ENCODE measurements at places on chromosomes 13 and 19.

GRCh38 chr19:7460562-7460966 is 28.3 kb downstream of the PEX11G start:
- no peak for DNase-seq

- DNase-seq: no peak
Measured at GRCh38 chr13:104782741-104783140, 1716.5 kb upstream of the SLC10A2 start.

GRCh38 chr19:33064458-33064791 is 263 bp downstream of the RHPN2 start:
- DNase-seq: no peak

DNA sequence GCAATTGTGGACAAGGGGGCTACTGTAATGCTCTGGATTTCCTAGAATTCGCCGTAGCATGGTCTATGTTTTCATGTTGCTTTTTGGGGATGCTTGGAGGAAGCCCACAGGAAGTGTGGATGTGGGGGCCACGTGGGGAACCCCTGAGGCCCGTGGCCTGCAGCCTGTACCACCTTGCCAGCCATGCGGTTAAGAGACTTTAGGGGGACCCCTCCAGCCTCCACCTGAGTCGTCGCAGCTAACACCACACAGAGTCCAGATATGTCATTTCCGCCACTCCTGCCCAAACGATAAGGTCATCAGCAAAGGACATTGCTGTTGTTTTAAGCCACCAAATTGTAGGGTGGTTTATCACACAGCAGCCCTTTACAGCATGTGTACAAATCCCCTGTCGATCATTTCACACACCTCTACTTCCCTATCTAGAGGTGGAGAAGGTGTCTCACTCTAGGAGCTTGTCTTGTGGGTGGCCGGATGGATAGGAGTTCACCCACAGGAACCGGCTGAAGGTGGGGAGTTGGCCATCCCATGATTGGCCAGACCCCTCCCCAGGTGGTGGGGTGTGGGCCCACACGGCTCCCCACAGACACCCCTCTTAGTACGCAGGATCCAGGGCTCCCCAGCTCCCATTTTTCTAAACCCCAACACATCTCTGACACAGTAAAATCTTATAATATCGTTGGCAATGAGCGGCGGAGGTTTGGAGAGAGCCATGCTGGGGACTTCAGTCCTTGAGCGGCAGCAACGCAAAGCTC is 226.7 kb downstream of the TEX29 start:
- no peak for DNase-seq

DNA sequence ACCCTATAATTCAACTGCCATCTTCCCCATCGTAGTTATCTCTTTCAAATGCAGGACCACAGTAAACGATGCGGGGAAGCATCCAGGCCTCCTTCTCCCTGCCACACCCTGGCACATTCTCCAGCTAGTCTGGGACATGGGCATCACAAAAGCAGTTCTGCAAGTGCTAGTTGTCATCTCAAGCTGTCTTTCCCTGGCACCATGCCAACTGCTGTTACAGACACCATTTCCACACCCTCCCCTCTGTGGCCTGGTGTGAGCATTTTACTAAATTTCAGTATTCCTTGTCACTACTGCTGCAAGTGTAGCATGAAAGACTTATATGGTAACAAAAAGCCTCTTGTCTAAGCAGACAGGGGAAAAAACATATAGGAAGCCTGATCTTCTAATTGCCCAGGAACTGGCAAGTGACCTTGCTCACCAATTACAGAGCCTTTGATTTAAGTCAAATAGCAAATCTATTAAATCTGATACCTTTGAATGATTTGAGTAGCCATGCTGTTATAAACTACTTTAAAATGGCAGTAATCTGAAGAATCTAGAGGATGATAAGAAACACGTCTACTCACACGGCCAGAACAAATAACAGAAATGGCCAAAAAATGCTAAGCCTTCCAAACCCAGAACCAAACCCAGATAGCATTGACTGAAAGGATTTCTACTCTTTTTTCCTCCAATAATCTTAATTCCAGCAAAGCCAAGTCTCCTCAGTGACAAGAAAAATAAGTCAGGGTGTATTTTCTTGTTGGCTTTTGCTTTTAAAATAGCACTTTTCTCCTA is 179.0 kb downstream of the NUFIP1 start:
- no peak for DNase-seq

GRCh38 chr13:23861310-23861709 is 27.9 kb downstream of the MIPEP start:
- no peak for DNase-seq

DNA sequence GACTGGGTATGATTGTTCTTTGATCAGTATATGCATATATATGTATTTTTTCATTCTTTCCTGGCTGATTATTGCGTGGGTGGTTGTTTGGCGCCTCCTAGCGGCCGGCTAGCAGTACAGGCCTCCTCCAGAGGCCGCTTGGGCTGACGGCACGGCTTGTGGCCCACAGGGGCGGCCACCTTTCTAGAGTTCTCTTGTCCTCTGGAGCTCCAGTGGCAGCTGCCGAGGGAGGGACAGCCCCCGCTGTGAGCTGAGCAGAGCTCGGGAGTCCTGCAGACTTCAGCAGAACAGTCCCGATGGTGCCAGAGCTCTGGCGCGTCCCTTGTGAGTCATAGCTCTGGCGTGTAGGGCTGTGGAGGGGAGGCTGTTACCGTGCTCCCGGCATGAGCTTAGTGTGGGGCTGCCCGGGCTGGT is 22.5 kb upstream of the ZNF429 start:
- DNase-seq: peak; percentile 67

- no peak for DNase-seq
Measured at GRCh38 chr13:111919849-111920248, 147.1 kb upstream of the SOX1 start.

- DNase-seq: no peak
Measured at GRCh38 chr19:5081443-5082161, 112.7 kb downstream of the KDM4B start.

DNA sequence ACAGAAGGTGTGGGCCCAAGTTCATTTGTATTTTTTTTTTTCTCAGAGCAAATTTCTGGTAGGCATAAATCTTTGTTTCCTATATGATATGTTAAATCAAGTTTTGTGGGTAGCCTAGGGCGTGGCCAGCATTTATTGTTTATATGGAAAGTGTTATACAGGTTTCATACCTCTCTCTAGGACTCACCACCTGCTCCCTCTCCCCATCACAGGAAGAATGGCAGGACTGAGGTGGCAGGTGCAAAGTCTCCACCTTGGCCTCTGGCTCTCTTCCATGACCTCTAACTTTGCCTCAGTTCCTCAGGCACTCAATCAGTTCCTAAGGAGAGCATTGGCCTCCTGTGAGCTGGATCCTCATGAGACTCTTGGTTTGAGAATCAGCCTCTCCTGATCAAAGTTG is 172.3 kb upstream of the TSC22D1 start:
- DNase-seq: no peak

GRCh38 chr13:45055198-45055901 is 65.0 kb upstream of the GTF2F2 start:
- no peak for DNase-seq

- DNase-seq: peak; percentile 43
Measured at GRCh38 chr13:28805193-28805819, 14.8 kb upstream of the MTUS2 start.

DNA sequence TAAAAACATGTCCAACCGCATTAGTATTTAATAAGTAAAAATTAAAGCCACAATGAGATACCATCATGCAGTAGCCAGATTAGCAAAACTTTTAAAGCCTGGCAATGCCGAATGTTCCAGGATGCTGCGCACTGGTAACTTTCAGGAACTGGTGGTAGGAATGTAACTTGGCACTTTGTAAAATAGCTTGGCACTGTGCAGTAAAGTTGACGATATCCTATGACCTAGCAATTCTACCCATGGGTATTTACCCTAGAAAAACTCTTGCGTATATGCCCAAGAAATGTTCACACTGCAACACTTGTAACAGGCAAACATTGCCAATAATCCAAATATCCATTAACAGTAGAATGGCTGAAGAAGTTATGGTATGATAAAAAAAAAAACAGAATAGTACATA is 97.7 kb downstream of the SPACA7 start:
- DNase-seq: no peak

- DNase-seq: no peak
Measured at GRCh38 chr19:40603071-40603388, 1.9 kb downstream of the LTBP4 start.

GRCh38 chr13:77351315-77351714 is 24.4 kb upstream of the MYCBP2 start:
- no peak for DNase-seq

DNA sequence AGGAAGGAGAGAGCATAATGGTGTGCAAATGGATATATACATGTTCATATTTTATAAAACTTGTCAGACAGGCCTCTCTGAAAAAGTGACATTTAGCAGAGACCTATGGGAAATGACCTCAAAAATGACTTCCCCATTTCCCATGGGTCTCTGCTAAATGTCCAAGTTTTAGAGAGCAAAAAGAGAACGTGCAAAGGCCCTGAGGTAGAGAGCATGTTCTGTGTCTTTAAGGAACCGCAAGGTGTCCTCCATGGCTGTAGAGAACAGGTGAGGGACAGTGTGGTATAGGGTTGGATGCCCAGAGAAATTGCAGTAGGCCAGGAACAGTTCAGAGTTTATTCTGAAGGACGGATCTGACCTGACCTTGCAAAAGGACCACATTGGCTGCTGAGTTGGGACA is 113.2 kb upstream of the RNF113B start:
- no peak for DNase-seq

All from HL-60 (cell line).